Foreskin keratinocyte (primary cell): ENCODE measurements at places on chromosomes 3 and 15.

- DNase-seq, result no peak
Measured at GRCh38 chr3:87233805-87234204, 6.7 kb downstream of the CHMP2B start.

GRCh38 chr3:70176224-70176623 lies 136.2 kb downstream of the MDFIC2 start:
- DNase-seq, result no peak

GRCh38 chr15:42915654-42916315 lies 4.8 kb downstream of the TTBK2 start:
- DNase-seq, result no peak

DNA sequence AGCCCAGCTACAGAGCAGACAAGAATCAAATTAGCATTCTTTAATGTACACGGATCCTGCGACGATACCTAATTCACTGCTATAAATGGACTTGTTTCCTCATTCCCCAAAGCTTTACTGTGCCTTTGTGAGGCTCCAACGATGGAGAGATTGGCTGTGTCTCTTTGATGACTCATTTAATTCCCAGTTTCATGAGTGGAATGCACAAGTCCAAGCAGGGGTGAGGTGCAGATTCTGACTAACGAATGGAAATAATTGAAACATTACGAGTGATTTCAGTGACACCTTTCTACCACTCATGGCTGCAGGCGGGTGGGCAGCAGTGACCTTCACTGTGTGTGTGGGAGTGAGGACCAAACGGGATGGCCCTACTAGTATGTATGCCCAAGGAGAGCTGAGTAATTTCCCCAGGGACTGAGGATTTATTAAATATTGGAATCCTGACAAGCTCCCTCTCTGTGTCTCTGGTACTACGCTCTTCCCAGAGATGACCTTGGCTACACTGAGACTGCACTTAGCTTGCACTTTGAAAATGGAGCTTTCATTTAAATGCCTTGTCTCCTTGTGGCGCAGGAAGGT lies 156.7 kb downstream of the CACNA2D3 start:
- DNase-seq, result peak; percentile 62

- DNase-seq, result no peak
Measured at GRCh38 chr3:127440384-127440783, 150.1 kb downstream of the TPRA1 start.

GRCh38 chr15:36584511-36584910 lies 5.1 kb downstream of the CDIN1 start:
- no peak for DNase-seq

- DNase-seq, result peak; percentile 64
Measured at GRCh38 chr15:58875343-58875742, 58.1 kb downstream of the SLTM start.

- no peak for DNase-seq
Measured at GRCh38 chr3:37987315-37987697, 3.3 kb upstream of the VILL start.

- DNase-seq, result peak; percentile 23
Measured at GRCh38 chr3:66486646-66487045, 14.2 kb downstream of the LRIG1 start.

- DNase-seq, result no peak
Measured at GRCh38 chr3:72523429-72524151, 324.7 kb downstream of the SHQ1 start.

- DNase-seq, result no peak
Measured at GRCh38 chr15:89978914-89979313, 22.2 kb upstream of the ZNF710 start.

DNA sequence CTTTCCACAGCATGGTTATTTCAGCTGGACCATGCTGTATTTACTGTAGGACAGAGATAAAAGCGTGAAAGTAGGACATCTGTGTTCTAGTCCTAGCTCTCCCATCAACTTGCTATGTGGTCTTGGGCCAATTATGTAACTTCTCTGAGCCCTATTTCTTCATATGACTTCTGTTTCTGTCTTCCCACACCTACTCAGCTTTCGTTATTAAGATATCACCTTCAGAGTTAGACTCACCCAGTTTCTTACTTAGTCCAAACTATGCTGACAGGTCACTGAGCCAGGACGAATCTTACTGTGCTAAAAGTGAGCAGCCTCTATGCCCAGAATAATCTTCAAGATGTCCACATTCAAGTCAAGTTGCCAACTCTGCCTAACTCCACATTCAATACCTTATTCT lies 283.7 kb downstream of the IL5RA start:
- no peak for DNase-seq

DNA sequence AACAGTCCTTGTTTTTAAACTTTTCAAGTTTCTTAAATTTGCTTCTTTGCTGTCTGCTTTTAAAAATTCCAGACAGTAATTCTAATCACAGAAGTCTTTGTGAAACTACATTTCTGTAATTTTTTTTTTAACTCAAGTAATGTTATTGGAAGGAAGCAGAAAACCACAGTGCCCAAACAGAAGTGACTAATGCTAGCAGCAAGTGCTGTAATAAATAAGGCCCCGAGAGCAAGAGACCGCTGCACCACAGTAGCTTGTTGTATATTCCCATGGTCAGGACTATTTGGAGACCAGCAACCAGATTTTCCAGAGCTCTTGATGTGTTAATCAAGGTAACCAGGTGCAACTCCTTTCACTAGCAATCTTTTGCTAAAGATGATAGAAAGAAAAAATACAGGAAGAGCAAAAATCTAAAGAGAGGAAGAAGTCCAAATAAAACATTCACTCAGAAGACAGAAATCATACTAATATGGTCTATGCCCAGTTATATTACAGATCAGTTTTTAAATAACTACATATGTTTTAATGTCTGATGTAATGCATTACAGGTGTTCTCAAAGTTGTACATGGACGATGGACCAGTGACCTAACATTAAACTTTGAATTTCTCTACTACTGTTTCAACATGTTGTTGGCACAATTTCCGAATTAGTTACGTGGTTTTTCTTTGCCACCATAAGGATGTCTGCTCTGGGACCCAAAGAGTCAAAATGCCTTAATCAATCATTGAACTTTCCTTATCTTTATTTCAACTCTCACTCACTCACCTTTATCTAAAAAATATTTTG lies 36.4 kb downstream of the WWTR1 start:
- no peak for DNase-seq

DNA sequence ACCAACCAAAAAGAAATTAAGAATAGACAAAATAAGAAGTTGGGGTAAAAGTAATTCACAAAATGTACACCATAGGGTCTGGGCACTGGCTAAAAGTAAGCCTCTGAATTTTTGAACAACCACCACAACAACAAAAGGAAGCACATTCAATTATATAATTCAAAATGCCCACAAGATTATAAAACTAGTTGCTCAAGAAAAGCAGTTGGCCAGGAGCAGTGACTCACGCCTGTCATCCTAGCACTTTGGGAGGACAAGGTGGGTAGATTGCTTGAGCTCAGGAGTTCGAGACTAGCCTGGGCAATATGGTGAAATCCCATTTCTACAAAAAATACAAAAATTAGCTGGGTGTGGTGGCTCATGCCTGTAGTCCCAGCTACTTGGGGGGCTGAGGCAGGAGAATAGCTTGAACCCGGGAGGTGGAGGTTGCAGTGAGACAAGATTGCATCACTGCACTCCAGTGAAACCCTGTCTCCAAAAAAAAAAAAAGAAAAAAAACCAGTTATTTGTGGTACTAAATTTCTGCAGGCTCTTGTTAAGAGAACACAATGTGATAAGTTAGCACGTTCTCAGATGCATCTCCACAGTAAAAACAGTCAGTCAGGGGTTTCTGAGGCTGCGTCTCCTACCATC lies 6.6 kb upstream of the ATP11B start:
- no peak for DNase-seq
